ENCODE measurements at places on chromosomes 1 and 21.

GRCh38 chr1:57072401-57073110 is 106.7 kb upstream of the C8B start:
- no peak for DNase-seq

- DNase-seq: no peak
Observed at GRCh38 chr1:224564454-224565084, 51.5 kb upstream of the CNIH3 start.

- no peak for DNase-seq
Observed at GRCh38 chr1:195082183-195082582, 1526.1 kb downstream of the KCNT2 start.

DNA sequence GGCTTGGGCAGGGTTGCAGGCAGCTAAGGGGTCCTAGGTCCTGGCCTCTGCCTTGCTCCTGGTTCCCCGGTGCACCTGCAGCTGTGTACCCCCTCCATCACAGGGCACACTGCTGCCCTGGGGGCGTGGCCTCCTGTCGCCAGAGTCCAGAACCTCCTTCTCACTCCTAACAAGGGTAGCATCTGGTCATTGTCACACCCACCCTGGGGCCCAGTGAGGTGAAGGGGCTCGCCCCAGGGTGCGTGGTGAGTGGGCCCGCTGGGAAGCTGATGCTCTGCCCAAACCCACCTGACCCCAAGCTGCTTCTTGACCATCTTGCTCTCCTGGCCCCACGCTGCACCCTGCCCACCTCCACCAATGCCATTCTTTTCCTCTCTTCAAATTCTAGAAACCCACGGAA is 44.5 kb downstream of the AJAP1 start:
- no peak for DNase-seq

GRCh38 chr1:160257411-160258015 is 4.8 kb downstream of the DCAF8 start:
- DNase-seq: no peak

DNA sequence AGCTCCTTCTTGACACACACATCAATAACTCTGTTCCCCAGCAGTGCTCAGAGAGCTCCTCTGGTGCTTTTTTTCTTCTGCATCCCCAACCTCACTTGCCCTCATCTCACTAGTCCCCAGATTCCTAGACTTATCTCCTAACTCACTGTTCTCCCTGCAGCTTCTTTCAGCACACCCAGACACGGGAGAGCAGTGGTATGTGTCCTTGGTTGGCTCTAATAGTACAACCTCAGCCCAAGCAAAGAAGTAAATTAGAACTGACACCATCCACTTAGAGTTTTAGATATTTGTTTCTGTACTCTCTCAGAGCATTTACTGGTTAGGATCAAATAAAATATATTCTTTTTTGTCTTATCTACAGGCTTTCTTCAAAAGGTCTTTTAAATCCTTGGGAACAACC is 201.4 kb upstream of the SNX7 start:
- no peak for DNase-seq

Measured in naive B cell (primary cell).